ENCODE measurements at places on chromosomes 1 and 21.

- DNase-seq = no peak
These were observed 25.5 kb upstream of the CCSAP start for GRCh38 chr1:229368347-229368746.

- no peak for DNase-seq
These were observed 19.3 kb downstream of the OSBPL9 start for GRCh38 chr1:51636191-51636590.

DNA sequence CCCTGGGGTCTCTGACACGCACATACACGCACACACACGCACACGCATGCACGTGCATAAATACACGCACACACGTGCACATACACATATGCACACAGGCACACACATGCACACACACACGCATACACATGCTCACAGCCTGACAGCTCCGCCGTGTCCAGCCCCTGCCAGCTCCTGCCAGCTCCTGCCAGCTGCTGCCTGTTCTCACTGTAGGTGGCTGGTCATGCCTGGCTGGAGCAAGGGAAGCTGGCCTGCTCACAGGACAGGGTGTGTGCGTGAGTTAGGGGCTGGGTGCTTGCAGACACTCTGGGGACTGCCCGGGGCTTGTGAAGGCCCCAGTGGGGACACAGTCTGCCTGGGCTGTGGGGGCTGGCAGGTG lies 4.9 kb downstream of the PLCH2 start:
- no peak for DNase-seq

- no peak for DNase-seq
These were observed 247.1 kb upstream of the RAB4A start for GRCh38 chr1:229023651-229024300.

DNA sequence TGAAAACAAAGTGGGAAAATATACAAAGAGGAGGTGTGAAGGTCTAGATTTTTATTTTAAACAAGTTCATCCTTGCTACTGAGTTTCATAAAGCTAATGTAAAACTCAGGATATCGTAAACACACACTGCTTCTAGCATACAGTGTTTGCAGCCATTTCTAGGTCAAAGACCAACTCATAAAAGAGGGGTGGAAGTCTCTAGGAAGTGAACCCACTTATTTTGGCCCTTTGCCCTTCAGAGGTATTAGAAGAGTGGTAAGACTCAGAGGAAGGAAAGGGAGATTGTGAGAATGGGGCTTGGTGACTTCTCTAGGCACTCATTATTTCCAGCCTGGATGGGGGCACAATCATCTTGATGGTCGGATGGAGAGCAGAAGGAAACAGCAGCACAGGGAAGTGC lies 91.2 kb downstream of the TNFSF18 start:
- no peak for DNase-seq

DNA sequence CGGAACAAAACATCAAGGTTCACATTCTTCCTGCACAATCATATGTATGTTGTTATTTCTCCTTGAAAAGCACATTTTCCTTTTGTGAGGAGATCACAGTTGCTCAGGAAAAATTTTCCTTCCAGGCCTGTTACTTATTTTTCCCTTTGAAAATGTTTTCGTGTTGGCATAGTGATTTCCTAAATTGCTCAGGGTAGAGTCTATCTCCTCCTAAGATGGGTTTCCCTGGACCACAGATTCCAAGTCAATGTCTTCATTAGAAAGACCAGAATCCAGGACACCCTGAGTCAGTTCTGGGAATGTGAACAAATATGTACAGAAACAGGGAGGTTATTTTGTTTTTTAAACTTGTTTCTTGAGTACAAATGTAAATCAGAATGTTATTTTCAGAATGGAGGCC lies 94.3 kb upstream of the C1orf105 start:
- DNase-seq = no peak

GRCh38 chr1:198681252-198681651 lies 42.4 kb downstream of the PTPRC start:
- no peak for DNase-seq
